ELR (cell line): ENCODE measurements at places on chromosomes 6 and 20.

DNA sequence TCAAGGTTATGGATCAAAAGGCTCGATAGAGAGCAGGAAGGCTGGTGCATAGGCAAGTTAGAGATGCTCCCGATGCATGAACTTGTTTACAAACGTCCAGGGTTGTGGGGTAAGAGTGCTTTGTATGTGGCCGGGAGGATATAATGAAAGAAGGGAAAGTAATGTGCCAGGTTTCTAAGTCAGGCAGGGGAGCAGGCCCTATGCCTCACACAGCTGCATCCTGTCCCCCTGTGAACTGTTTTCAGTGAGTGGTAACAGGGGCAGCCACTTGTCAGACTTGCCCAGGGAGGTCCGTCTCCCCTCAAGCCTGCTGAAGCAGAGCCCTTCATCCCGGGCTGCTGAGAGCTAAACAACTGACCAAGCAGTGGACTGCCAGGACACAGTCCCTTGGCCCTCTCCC lies 19.4 kb downstream of the KCNK5 start:
- no peak for DNase-seq

- peak; percentile 38 for DNase-seq
Measured at GRCh38 chr6:137867685-137868509, 838 bp downstream of the TNFAIP3 start.

DNA sequence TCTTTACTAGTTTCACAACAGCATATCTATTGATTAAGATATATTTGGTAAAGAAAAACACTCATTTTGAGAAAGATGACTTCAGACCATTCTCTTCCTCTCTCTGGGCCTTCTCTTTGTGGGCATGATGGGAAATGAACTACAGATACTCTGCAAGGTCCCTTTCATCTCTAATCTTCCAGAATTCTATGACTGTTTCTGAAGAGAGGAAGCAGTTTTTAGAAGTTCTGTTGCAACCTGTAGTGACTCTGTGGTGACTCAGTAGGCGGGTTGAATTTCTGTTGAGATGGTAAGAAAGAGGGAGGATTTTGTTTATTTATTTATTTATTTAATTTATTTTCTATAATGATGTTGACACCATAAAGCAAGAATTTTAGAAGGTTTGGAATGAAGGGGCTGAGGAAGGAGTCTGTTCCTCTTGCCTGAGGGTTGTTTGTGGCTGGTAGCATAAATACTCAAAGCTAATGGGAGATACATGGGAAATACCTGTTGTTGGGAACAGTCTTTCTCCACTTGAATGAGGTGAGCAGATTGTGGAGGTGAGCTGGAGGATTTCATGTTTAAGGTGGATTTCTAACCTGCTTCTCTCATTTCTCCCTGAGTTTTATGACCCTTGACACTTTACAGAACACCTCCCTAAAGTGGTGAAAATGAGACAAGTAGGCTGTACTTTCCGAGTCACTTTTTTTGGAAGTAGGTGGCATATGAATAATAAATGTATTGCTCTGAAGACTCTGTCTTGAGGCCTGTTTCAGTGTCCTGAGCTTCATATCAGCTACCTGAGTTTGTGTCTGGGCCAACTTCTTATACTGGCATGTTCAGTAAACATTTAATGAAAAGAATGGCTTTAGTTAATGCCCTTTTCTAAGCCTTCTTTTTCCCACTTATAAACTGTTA lies 15.0 kb downstream of the ACSS2 start:
- peak; percentile 91 for DNase-seq

- DNase-seq: no peak
Measured at GRCh38 chr6:12200761-12201160, 89.4 kb upstream of the EDN1 start.

GRCh38 chr6:46129629-46130511 lies at the start of gene ENPP4:
ENPP4 (plus strand) TSS chr6:46129989; CDS start chr6:46139584, 9,595 bp downstream.
- DNase-seq: peak; percentile 34

GRCh38 chr20:19017104-19017690 lies 195.2 kb upstream of the SLC24A3 start:
- DNase-seq: no peak

GRCh38 chr6:163667372-163668060 lies 253.0 kb downstream of the QKI start:
- no peak for DNase-seq

- DNase-seq: no peak
Measured at GRCh38 chr6:163731215-163732013, 316.9 kb downstream of the QKI start.
